D341Med (cell line): ENCODE measurements at places on chromosomes 5 and 9.

DNA sequence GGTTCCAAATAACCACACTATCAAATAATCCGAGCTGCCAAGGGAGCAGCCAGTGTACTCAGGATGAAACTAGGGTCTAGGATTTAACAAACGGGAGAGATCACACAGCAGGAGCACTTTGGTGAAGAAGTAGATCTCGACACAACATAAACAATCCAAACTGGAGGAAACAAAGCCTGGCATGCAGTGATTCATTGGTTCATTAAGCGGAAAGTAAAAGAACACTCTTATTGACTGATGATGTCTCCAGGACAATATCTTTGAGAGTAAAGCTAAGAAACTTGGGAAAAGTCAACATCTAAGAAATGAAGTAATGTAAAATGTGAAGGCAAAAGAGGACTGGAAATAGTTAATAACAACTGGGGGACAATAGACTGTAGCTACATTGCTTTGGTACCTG, 1478.3 kb upstream of the CDH9 start:
- DNase-seq: no peak

- peak; percentile 32 for DNase-seq
Measured at GRCh38 chr5:173554989-173555705, 61.3 kb downstream of the BOD1 start.

DNA sequence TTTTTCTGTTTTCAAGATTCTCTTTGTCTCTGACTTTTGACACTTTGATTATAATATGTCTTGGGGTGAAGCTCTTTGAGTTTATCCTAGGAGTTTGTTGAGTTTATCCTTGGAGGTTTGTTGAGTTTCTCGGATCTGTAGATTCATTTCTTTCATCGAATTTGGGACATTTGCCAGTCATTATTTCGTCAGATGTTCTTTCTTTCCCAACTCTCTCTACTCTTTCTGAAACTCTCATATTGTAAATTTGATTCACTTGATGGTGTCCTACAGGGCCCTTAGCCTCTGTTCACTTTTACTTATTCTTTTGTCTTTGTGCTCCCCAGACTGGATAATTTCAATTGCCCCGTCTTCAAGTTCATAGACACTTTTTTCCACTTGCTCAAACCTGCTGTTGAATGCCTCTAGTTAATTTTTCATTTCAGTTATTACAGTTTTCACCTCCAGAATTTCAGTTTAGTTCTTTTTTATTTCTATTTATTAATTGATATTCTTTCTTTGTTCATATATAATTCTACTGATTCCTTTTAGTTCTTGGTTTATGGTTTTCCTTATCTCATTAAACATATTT, 8.1 kb upstream of the TDRD7 start:
- DNase-seq: no peak

- DNase-seq: peak; percentile 64
Measured at GRCh38 chr9:21995006-21995665, 545 bp downstream of the CDKN2B-AS1 start.
